GM10248 (cell line): ENCODE measurements at places on chromosomes 2 and 18.

GRCh38 chr18:69674292-69674877, 273.3 kb downstream of the CD226 start:
- DNase-seq: no peak

- no peak for DNase-seq
These were observed 134.2 kb downstream of the RAPGEF4 start for GRCh38 chr2:172869861-172870260.

DNA sequence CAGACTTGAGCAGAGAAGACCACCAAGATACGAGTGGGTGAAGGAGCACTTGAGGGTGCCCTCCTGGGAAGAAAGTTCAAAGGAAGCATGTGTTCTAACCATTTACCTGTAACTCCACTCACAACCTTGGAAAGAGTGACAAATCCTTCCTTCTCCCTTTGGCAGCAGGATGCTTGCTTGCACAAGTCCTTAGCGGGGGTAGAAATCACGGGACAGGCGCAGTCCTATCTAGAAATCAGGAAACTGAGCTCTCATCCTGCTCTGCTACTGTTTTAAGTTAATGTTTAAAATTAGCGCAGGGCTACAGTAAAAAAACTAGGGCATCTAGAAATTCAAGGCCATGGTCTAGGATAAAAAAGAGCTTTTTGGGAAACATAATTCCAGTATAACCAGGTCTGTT, 100.9 kb upstream of the PTPRM start:
- DNase-seq: no peak

- no peak for DNase-seq
These were observed 510.6 kb downstream of the XIRP2 start for GRCh38 chr2:167398873-167399272.

- DNase-seq: no peak
These were observed 259.9 kb upstream of the MYT1L start for GRCh38 chr2:2590841-2591541.
